ENCODE measurements at places on chromosomes 12 and 14.

DNA sequence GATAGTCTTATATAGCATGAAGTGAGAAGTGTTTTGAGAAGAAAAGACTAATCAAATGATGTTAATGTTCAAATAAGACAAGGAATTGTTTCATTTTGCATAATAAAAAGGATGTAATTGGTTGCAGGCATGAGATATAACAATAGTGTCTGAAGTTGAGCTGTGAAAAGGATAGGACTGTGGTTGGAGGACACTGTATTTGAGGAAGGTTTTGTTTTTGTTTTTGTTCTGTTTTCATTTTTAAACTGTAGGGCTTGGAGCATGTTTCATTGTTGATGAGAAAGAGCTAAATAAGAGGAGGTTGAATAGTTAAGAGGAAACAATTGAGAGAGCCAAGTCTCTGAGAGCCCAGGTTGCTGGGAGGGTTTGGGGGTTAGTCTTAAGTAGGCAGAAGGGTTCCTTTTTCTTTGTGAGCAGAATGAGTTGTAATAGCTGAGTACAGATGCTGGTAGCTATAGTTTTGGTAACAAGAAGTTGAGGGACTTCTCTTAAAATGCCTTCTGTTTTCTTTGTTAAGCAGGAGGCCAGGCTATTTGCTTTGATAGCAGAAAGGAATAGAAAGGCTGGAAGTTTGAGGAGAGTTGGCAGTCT lies 58.4 kb downstream of the CCDC91 start:
- DNase-seq, result no peak

DNA sequence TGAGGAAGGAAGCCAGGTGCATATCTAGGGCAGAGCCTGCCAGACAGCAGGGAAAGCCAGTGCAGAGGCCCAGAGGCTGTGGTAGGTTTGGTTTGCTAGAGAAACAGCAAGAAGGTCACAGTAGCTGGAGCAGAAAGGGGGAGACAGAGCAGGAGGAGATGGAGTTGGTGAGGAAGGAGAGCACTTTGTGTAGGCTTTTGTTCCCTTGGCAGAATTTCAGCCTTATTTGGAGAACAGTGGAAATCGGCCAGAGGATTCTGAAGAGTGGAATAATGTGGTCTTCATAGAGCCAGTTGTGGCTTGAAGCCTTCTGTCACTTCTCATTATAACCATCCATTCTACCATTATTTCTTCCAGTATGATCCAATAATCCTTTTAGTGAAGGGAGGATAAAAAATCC lies 212.9 kb upstream of the FAR2 start:
- DNase-seq, result no peak

GRCh38 chr14:39812532-39813320 lies 380.5 kb upstream of the FBXO33 start:
- no peak for DNase-seq

GRCh38 chr14:58565832-58566231 lies 71.9 kb upstream of the DACT1 start:
- no peak for DNase-seq
